ENCODE measurements at places on chromosomes 16 and 17.
A peak's percentile ranks its signal among the peaks of the same experiment; 100 is the strongest.

DNA sequence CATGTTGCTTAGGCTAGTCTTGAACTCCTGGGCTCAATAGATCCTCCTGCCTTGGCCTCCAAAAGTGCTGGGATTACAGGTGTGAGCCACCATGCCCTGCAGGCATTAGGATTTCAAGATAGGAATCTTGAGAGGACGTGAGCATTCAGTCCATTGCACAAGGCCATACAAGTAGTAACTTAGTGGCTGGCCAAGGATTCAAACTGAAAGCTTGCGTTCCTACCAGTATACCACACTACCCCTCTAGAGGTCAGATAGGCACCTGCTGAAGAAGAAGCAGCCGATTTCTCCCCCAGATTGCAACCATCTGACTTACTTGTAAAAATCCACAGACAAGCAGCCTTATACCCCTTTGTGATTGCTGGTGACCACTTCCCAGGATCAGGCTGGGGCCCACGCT lies 80.9 kb downstream of the CACNG3 start:
- DNase-seq = no peak

- no peak for DNase-seq
These were observed 63.7 kb downstream of the CACNG1 start for GRCh38 chr17:67107811-67108775.

DNA sequence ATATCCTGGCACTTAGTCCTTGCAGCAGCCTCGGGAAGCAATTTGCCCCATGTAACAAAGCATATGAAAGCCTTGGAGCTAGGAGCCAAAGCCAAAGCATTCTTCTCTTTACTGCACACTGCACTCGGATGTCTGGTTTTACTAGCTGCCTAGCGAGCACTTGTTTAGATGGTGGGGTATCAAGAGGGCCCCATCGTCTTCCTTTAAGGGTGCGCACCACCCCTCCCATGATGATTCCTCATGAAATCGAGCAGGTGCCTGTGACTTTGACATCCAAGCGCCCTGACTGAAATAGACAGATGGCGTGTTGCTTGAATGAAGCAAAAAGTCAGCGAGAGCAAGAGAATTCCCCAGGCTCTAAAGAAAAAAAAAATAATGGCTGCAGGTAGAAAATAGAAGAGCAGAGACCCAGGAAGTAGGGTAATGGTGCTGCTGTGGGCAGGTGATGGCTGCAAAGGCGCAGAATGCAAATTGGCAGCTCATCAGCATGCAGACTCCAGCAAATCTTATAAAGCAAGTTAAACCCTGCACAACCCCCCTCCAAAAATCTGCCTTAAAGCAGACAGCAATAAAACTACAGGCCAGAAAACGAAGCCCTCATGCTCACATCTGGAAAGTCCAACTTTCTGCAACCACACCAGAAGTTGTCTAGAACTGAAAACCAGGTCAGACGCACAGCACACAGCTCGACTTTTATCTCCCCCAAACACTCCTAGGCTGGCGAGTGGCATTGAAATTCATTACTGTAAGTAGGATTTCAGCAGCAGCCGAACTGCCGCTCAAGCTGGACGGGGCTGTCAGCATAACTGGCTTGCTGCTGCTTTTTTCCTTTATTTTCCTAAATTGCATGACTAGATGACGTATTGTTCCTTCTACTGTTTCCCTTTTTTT lies 384.3 kb downstream of the RBFOX1 start:
- no peak for DNase-seq

- no peak for DNase-seq
These were observed 63.8 kb upstream of the CHMP6 start for GRCh38 chr17:80927791-80928216.

DNA sequence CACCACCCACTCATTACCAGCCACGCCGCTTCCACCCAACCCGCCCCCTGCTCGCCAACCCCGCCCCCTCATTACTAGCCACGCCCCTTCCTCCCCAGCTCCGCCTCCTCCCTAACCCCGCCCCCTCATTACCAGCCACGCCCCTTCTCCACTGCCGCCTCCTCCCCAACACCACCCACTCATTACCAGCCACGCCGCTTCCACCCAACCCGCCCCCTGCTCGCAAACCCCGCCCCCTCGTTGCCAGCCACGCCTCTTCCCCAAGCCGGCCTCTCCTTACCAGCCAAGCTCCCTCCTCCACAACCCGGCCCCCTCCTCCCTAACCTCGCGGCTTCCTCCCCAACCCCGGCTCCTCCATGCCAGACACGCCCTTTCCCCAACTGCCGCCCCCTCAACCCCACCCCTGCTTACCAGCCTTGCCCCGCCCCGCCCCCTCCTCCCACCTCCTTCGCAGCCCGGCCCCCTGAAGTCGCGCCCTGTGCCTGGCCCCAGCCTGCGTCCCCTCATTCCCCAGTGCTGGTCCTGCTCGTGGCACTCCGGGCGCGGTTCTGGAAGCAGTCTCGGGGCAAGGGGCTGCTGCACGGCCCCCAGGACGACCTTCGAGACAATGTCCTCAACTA lies 7.3 kb downstream of the SLC22A31 start:
- peak; percentile 86 for DNase-seq

DNA sequence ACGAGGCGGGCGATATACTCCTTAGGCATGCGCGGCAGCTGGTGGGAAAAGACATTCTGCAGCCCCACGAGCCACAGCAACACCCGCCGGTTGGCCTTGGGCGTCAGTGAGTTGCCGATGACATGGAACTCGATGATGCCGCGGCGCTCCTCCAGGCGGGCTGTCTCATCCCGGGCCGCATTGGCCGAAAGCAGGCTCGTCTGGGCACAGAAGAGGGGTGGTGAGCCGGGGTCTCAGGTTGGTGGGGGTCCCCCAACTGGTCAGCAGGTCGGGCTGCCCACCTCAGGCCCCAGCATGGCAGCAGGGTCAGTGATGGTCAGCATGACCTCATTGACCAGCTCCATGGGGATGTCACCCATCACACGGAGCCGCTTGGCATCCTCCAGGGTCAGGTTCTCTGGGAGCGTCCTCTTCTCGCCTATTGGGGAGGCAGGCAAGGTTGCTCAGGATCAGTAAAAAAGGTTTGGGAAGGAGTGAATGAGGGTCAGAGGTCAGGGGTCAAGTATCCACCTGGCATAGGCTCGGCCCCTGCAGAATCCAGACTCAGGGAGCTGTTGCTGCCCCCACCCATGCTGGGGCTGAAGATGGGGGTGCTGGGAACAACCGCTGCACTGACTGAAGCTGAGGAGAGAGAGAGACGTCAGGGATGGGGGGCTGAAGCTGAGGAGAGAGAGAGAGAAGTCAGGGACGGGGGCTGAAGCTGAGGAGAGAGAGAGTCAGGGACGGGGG lies 3.6 kb downstream of the KAT2A start:
- DNase-seq = no peak

- no peak for DNase-seq
These were observed 264.7 kb downstream of the C16orf95 start for GRCh38 chr16:87052506-87052905.

DNA sequence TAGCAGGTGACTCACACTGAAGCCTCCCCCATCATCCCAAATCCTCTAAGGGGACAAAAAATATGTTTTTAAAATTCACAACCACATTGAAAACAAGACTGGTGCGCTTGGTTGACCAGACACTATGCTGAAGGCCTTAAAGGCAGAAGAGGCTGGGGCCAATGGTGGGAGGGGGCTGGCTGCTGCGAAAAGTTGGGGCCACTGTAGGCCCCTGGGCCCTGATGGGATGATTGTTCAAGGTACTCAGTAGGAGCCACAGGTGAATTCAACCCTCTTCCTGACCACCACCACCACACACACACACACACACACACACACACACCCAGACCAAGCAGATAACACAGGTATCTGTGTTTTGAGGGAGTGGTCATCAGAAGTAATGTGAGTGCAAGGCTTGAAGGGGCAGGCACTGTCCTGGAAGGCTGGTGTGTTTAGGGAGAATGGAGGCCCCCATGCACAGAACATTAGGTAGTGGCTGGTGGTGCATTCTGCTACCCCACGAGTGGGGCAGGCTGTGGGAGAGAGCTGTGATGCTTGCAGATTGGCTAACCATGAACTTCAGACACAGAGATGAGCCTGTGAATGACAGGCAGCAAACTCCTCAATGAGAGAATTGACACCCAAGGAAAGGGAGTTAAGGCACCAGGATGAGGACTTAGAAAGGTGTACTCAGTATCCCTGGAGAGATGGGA lies 55.0 kb downstream of the NT5M start:
- no peak for DNase-seq

DNA sequence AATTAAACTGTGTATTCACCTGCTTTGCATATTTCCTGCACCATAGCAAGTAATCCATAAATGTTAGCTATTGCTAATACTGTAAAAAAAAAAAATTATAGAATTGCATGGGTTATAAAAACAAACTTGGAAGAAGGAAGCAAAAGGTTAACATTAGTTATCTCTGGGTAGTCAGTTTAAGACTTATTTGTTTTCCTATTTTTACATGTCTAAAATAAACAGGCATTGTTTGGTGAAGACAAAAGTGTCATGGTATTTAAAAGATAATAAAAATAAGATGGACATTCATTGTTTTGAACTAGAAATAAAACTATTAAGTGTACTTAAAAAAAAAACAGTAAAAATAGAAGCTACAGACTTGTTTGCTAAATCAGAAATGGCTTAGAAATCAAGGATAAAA lies 313.8 kb downstream of the SOX9 start:
- DNase-seq = no peak

DNA sequence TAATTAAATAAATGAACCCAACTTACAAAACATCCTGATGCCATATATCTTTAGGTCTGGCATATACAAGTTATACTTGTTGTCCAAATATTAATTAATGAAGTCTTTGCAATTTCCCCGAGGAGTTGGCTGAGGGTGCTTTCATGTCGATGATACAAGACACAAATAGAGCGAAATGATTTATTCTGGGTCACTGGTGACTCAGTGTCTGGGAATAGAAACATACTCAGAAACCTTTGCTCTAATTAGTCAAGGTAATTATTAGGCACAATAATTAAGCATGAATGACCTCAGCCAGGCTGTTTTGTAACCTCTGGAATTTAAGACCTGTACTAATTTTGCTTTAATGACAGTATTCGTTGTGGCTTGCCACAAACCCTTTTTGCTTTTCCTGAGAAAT lies 37.0 kb upstream of the HAPSTR1 start:
- DNase-seq = no peak

DNA sequence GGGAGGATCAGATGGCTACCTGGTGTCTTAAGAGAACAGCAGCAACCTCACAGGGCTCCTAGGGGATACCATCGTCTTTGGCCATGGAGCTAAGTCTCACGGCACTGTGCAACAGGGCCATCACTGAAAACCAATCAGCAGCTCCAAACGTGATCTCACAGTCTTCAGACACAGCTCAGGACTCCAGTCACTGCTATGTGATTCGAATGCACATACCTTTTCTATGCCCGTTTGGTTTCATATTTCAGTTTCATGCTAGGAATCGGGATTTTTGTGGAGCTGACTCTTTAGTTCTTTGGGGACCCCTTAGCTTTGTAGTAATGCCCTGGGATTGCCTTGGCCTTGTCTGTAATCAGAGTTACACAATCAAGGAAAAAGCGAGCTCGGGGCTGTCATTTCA lies 162.8 kb upstream of the CDH11 start:
- no peak for DNase-seq

GRCh38 chr17:39677542-39678339 lies 9.5 kb downstream of the PNMT start:
- no peak for DNase-seq

DNA sequence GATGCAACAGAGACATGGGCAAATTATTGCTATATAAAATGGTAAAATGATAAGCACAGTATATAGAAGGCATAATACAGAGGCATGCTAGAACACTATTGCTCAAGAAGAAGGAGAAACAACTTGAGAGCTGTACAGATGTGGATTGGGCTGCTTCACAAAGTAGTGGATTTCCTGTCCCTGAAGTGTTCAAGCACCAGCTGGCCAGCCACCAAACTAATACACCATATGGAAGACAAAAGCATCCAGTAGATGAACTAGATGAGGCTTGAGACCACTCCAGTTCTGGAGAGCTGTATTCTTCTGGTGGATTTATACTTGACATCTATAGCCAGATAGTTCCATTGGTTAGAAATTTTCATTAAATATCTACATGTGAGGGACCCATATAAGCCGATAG lies 134.1 kb upstream of the GNAO1 start:
- DNase-seq = no peak

- no peak for DNase-seq
These were observed 93.5 kb downstream of the WWP2 start for GRCh38 chr16:69855592-69855991.

DNA sequence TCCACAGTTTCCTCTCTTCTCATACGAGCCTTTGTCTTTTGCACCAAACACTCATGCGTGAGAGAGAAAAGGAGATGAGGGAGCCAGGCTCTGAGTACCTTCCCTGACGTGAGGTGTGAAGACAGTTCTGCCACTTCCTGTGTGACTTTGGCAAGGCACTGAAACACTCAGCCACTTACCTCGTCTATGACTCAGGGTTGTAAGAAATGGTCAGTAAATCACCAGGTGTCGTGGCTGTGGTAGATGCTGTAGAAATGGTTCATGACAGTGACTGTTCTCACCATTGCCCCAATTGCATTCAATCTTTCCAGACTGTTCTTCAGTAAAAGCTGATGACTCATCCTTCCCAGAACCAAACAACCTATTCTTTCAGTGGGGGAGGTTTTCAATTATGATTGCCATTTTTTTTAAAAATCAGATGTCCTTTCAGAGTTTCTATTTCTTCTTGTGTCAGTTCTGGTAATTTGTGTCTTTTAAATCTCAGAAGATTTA lies 49.2 kb upstream of the CBFA2T3 start:
- peak; percentile 76 for DNase-seq

DNA sequence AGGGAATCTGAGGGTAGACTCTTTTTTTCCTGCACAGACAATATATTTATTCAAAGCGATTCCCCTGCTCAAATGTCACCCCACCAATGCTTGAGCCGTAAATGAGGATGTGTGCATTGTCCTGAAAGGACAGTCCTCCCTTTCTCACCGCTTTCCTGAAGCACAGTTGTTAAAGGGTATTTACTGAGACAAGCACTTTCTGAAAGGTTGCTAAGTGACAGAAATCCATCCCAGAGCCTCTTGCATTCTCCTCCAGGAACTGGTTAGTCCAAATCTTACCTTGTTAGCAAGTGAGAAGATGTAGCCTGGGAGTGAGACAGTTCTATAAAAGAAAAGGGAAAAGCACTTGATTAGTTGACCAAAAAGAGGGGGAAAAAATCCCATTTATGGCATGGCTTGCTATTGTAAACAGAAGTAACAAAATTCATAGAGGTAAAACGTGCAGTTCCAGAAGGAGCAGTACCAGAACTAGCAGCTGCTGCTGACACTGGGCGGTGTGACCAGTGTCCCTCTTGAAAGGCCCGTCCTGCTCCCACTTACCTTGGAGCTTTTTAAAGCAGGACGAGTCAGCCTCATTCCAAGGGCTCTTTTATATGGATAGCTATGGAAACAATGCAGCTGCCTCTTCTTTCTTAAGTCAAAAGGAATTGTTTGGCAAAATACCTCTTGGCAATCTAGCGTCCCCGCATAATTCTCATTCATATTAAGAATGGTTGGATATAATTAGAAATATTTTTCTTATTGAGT lies at the start of gene MYH2:
Gene MYH2, minus strand, starts transcription at position 563 of the 747 bp plus-strand sequence. CDS start 1,738 bp downstream, outside the sequence.
- no peak for DNase-seq

DNA sequence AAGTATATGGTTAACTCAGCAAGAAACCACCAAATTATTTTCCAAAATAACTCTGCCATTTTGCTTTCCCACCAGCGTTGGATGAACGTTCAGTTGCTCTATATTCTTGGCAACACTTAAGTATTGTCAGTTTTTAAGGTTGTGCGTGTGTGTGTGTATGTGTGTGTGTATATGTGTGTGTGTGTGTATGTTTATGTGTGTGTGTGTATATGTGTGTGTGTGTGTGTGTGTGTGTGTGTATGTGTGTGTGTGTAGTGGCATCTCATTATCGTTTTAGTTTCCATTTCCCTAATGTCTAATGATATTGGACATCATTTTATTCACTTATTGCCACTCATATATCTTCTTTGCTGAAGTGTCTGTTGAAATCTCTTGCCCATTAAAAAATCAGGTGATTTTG lies 11.2 kb upstream of the SMTNL2 start:
- DNase-seq = no peak
